ENCODE measurements at places on chromosomes 2 and 18.

DNA sequence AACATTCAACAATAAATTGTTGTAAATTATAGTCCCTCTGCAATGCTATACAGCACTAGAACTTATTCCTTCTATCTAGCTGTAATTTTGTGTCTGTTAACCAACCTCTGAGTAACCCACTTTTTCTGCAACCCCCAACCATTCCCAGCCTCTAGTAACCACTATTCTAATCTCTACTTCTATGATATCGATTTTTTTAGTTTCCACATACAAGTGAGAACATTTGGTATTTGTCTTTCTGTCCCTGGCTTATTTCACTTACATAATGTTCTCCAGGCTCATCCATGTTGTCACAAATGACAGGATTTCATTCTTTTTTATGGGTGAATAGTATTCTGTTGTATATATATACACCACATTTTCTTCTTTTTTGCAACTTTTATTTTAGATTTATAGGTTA lies 147.6 kb downstream of the MAIP1 start:
- no peak for DNase-seq

DNA sequence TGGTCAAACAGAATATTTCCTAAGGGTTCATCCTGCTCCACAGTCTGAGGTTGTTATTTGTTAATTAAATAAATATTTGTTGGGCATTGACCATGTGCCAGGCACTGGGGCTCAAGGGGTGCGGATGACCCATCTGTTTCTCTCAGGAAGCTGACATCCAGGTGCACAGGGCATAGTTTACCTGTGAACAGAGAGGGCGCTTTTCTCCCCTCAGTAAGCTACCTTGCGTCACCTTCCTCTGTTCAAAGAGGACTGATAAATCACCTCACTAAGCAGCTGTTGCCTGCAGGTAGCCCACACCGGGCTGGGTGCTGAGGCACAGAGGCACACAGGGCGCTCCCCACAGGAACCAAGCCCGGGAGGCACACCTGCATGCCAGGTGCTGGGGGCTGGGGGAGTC lies 41.6 kb downstream of the SH3RF3 start:
- DNase-seq: no peak

- DNase-seq: peak; percentile 37
These were observed 119.0 kb upstream of the ITGA6 start for GRCh38 chr2:172308253-172308935.

GRCh38 chr18:76445275-76445674 lies 49.8 kb downstream of the ZNF516 start:
- DNase-seq: no peak

DNA sequence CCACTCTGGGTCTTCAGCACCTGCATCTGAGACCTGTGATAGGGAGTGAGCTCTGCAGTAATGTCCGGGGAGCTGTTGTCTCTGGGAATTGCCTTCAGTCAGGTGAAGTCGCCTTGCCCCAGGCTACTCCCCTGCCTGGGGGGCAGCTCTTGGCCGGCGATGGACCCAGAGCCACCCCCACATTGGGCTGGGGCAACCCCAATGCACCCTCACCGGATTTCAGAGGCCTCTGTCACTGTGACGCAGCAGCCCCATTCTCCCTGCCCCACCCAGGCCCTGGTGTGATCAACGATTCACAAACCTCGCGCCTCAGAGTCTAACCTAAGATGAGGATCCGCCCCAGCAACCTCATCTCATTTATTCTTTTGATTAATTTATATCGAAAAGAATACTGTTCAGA lies 303.6 kb downstream of the NDUFA10 start:
- no peak for DNase-seq

DNA sequence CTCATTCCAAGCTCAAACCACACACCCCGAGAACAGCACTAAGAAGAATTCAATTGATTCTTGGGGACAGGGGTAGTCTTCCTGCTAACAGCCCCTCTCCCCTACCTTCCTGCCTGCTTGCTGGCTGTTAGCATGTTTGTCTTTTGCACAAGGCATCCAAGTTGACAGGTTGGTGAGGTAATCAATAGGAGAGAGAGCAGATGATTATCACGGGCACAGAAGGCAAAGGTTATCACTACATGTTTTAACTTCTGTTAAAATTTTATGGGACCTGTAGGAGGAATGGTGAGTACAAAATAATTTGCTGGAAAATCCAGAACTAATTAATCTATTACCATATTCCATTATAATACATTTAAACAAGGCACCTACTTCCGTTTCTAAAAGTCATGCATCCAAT lies 442.1 kb upstream of the TCF4 start:
- DNase-seq: no peak

GRCh38 chr2:237434866-237435311 lies 20.9 kb upstream of the COL6A3 start:
- no peak for DNase-seq

- DNase-seq: no peak
These were observed 10.1 kb downstream of the RPL31 start for GRCh38 chr2:101012054-101012705.

DNA sequence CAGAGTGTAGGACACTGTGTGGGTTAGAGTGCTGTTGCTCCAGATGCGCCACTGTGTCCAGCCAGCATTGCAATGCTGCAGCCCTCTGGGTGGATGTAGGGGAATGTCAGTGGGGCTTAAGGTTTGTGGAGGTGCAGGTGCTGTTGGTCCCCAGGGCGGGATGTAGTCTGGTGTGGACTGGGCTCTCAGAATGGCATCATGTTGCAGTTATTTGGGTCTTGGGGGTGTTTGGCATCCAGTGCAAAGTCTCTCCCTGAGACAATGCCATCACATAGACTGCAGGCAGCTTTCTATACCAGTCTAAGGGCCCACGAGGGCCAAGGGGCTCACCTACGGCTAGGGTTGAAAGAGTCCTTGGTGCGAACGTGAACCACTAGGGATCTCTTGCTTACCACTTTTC lies 275.3 kb downstream of the SOX11 start:
- DNase-seq: no peak

DNA sequence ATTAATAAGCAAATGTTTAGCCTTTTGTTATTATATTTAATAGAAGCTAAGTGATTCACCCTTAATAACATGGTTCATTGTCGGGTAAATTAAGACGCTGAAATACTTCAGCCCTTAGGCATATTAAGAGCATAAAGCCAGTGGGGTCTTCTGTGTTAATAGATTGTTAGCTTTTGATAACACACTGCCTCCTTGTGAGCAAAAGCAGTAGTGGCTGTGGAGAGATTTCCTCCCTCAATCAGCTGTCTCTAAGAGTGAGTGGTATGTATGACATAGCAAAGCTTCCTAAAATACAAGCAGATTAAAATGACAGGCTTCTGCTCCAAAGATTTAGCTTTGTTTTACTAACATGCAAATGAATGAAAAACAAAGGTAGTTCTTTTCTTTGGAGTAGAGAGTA lies 143.7 kb upstream of the SYT4 start:
- no peak for DNase-seq

GRCh38 chr18:6340121-6340520 lies 74.6 kb downstream of the L3MBTL4 start:
- DNase-seq: no peak

DNA sequence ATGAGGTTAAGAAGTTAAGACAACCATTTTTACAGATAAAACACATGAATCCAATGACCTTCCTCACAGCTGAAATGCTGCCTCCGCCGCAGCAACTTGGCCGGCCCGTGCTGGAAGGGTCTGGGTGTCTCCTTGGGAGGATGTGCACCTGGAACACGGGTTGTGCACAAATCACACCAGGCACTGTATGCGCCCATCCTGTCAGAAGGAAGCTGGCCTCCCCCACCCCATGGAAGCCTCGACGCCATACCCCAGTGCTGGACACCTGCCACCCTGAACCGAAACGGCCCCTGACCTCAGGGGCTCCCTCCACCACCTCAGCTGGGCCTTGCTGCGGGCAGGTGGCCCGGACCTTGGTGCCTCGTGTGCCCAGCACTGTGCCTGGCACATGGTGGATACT lies 111.8 kb downstream of the PXDN start:
- DNase-seq: no peak

GRCh38 chr18:79560042-79560860 lies 119.4 kb upstream of the CTDP1 start:
- DNase-seq: no peak

DNA sequence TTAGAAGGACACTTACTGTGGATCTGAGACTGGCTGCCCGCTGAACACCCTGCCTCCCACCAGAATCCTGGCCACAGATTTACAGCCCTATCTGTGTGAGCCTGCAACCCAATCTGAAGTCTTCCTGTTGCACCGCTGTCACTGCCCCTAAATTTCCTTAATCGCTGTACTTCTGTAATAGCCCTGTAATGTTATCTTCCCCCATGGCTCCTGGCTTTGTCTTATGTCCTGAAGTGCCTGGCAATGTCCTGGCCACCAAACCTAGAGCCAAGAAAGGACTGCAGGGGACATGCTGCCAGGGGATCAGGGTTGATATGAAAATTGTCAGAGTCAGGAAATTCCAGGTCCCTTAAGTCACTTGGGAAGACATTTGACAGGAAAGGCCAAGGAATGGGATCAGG lies 52.7 kb downstream of the FHOD3 start:
- no peak for DNase-seq

GRCh38 chr2:217975626-217976025 lies 27.2 kb downstream of the TNS1 start:
- no peak for DNase-seq

DNA sequence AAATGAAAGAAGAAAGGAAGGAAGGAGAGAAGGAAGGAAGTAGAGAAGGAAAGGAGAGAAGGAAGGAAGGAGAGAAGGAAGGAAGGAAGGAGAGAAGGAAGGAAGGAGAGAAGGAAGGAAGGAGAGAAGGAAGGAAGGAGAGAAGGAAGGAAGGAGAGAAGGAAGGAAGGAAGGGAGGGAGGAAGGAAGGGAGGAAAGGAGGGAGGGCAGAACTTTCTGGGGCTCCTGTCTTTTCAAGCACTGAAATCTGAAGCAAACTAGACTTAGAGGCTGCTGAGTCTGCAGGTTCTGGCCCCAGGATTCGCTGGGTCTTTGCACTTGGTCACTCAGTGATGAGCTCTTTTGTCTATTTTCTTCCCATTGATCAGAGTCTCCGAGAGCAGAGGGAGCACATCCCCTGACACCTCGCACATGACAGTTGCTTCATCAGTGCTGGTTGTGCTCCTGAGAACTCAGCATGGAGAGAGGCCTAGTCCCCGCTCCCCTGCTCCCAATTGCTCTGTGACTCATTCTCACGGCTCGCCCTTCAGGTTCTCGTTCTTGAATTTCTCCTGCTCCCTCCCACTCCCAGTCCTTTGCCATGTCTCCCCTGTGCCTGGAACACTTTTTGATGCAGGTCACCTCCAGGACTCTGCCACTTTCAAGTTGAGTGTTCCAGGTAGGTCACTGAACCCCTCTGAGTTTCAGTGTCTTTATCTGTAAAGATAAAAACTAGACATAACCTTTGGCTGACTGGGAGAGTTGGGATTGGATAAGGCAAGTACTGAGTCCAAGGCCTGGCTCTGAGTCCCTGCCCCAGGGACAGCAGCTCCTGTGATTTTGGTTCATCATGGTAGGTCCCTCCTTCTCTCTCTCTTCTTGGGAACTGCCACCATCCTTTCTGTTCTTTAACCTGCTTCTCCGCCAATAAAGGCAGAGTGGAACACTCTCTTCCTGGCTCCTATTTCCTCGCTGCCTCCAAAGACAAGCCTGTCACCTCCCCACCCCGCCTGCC lies 55.2 kb downstream of the TNP1 start:
- no peak for DNase-seq

- no peak for DNase-seq
These were observed 255.8 kb upstream of the EPAS1 start for GRCh38 chr2:46041434-46041833.
